NCI-H748 treated with DMSO at 0.1 percent for 48 hours (cell line): ENCODE measurements at places on chromosomes 13 and 19.

DNA sequence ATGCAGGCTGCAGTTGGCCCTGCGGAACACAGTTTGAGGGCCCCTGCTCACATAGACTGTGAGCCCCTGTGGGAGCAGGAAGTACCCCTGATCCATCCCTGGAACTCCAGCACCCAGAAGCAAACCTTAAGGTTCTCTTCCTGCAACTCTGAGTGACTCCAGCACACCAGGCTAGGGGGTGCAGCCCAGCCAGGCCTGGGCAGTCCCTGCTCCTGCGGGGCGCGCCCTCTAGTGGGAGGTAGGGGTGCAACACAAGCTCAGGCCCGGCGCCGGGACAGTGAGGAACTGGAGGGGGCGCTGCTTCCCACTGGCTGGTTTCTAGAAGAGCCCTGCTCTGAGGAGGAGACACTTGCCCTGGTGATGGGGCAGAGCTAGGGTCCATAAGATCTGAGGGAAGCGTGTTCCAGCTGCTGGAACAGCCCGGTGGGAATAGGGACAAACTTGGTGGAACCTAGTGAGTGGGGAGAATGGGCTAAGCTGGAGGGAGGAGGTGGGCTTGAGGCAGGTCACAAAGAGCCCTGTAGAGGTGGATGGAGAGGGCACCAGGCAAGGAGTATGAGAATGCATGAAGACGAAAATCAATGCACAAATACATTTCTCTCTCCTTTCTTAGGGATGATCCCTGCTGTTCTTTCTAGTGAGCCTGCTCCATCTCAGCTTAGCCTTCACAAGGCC, 5.0 kb downstream of the ZSCAN5A start:
- peak; percentile 21 for DNase-seq

DNA sequence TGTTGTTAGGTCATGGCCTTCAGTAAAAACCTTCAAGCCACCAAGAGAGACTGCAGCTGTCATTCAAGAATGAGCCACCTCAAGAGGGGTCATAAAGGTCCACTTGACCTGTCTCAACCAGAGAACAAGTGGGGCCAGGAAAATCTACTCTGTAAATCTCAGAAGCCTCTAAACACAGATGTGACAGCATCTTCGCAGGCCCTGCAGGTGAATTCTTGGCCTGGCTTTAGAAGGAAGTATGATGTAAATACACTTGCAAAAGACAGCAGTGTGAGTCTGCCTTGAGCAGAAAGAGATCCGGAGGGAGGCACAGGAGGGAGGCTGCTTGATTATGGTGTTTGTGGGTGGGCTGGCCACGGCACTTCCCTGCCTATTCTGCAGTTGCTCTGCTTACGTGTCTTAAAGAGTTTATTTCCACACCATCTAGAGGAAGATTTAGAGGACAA, 1082.9 kb downstream of the UQCRFS1 start:
- no peak for DNase-seq

GRCh38 chr19:6230991-6231448, 48.8 kb downstream of the MLLT1 start:
- DNase-seq, result no peak

- DNase-seq, result no peak
Observed at GRCh38 chr13:84096216-84096615, 213.9 kb upstream of the SLITRK1 start.

GRCh38 chr19:44845286-44845611, 848 bp upstream of the NECTIN2 start:
- DNase-seq, result peak; percentile 47

DNA sequence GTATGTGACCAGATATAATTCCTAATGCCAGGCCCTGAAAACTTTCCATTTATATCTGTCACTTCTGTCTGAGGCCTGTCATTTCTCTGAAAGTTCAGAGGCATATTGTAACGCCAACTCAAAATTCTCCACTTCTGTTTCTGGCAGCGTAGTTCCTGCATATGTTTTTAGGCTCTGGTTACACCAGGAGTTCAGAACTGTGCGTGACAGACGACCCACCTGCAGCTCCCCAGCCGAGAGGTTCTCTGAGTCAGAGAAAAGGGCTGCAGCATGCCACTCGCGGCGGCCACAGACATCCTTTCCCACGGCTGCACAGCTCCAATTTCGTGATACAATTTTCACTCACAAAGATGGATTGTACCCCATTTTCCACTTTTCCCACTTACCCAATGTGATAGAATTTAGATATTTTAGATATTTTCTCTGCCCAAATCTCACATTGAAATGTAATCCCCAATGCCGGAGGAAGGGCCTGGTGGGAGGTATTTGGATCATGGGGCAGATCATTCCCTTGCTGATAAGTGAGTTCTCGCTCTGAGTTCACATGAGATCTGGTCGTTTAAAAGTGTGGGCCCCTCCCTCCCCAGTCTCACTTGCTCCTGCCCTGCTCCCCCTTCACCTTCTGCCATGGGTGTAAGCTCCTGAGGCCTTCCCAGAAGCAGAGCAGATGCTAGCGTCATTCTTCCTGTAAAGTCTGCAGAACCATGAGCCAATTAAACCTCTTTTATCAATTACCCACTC, 308.1 kb downstream of the LIG4 start:
- DNase-seq, result no peak

DNA sequence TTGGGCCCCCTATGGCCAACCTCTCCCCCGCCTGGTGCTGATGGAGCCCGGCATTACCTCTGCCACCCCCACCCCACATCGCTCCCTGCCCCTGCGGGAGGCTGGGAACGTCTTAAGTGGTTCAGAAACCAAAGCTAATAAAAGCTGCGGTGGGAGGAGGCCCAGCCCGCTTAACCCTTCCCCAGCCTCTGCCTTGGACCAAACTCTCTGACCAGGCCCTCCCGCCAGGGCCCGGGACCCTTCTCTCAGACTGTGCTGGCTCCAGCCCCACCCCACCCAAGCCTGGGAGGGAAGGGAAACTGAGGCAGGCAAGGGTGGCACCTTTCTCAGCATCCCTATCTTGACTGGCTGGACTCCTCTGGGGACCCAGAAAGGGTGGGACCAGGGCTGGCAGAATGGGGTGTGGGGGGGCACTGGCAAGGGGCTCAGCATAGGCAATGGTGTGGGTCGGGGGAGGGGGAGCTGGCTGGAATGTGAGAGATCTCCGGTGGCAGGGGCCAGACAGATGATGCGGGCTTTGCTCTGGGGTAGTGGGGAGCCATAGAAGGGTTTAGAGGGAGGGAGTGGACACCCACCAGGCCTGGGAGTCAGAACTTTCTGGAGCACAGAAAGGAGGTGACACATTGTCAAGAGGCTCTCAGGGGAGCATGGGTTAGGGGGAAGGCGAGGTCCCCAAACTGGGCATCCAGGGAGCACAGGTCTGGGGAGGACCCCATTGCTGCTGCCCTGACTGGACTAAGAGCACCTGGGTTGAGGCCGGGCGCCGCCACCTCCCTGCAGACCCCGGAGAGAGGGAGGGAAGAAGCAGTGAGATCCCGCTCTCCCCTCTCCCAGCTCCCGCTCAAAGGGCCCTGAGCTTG, 21.9 kb downstream of the SMIM24 start:
- no peak for DNase-seq

- peak; percentile 8 for DNase-seq
Observed at GRCh38 chr19:14433554-14434501, 722 bp downstream of the PKN1 start.

DNA sequence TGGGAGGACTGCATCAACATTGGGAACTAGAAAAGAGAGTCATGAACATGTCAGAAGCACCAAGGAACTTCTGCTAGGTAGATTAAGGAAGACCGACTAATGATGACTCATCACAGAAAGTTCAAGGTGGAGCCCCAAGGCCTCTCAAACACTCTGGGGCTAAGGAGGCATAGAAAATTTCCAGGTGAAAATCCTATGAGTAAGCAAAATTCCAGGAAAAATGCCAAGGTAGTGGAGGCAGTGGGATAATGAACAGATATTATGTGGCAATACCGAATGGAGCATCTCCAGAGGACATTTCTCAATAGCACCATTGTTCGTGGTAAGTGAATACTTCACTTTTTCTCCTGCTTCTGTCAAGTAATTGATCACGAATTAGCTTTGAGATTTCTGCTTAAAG, 336.5 kb downstream of the MZT1 start:
- DNase-seq, result no peak

GRCh38 chr19:1577090-1577928, 9.2 kb upstream of the MEX3D start:
- no peak for DNase-seq

DNA sequence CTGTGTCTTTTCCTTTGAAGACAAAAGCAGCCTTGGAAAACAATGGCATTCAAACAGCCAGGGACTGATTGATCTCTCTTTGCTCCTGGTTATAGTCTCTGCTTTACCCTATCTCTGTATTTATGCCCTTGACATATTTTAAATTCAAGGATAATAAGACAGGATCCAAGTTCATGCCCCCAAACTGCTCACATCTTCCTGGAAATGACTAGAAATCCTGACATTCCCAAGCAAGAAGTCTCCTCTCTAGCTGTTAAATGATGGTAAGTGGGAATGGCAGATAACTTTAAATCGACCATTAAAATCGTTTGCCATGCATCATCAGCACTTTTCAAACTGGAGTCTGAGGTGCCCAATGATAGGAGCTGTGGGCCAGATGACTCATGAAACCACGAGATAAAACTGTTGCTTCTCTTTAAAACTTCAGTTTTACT, 435.6 kb downstream of the FOXO1 start:
- DNase-seq, result no peak
